RCC 7860 (cell line): ENCODE measurements at places on chromosomes 2 and 18.

- peak; percentile 34 for DNase-seq
Measured at GRCh38 chr2:10385501-10385900, 62.6 kb downstream of the ODC1 start.

GRCh38 chr2:6909431-6910385, 7.5 kb upstream of the RNF144A start:
- DNase-seq, result no peak

DNA sequence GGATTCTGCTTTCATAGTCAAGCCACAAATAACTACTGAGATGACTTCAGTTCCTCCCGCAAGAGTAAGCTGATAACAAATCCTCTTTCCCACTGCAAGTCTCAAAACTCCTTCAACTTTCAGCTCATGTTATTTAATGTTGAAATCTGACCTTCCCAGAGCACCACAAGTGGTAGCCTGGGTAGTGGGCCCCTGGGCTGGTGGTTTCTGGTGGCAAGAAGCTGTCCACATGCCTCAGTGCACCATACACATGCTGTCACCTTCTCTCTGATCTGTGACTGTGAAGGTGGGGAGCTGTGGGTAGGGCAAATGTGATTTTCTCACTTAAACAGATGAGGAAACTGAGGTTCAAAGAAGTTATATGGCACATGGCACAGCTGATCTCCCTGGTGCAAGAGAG, 246.1 kb upstream of the EPAS1 start:
- DNase-seq, result no peak

DNA sequence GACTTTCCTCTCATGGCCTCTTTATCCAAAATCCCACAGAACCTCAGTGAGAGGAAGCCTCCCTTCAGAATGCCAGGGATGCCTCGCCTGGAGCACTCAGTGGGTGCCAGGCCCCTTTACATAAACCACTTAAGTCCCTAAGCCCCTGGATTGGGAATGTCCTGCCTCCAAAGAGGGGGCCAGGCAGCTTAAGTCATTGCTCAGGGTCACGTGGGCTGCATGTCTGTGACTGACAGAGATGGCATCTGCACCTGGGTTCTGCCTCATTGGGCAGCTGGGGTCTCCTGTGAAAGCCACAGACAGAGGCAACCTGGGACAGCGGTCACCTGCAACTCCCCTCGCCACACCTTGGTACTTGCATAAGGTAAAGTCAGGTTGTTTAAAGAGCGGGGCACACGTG, 93.5 kb downstream of the MYT1L start:
- DNase-seq, result no peak

DNA sequence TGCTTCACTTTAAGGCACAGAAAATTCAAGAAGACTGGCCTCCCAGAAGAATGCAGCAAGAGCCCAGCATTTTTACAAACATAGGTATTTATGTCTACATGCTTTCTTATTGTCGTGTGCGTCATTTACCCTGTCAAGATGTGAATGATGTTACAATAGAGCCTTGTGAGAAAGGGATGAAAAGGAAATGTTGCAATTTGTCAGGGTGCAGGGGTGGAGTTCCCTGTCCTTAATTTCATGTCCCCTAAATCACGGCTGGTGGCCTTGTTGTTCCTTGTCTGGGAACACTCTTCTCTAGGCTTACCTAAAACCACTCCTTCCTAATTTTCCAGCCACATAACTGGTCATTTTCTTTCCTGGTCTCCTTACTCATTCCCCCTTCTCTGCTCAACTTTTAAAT, 194.2 kb downstream of the TXNL1 start:
- DNase-seq, result no peak

DNA sequence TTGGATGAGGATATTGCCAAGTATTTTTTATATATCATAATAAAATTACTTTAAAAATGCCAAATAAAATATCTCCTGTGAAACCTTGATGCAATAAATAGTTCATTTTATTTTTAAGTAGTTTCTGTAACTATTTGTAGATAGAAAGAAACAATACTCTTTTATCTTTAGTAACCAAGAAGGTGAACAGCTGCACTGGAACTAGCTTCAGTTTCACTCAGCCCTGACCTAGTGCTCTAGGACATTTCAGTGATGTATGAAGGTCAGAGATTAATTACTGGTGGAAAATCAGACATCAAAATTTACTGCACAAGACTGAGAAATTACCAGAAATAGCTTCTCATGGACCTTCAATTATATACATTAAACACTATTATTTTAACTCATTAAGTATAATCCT, 1305.0 kb downstream of the CNTNAP5 start:
- no peak for DNase-seq

- no peak for DNase-seq
Measured at GRCh38 chr2:109218792-109219126, 89.8 kb downstream of the SH3RF3 start.

GRCh38 chr2:9463698-9464034, 10.7 kb upstream of the IAH1 start:
- DNase-seq, result no peak

- DNase-seq, result no peak
Measured at GRCh38 chr2:183604065-183604464, 479.8 kb downstream of the NUP35 start.

DNA sequence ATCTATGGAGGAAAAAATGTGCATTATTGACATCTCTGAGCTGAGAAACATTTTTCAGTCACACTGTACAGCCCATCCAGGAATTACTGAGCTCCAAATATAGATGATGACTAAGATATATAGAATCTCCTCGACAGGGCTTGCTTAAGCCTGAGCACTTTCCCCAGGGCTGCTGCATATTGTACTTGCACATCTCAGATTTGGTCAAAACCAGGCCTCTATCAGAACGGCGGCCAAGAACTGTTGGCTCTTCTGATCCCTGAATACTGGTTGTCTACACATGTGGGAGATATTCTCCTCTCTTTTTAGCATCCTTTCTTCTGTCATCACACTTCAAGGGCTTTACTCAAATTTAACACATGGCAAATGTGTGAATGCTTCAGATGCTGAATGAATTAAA, 201.5 kb upstream of the SLC35G4 start:
- DNase-seq, result no peak

DNA sequence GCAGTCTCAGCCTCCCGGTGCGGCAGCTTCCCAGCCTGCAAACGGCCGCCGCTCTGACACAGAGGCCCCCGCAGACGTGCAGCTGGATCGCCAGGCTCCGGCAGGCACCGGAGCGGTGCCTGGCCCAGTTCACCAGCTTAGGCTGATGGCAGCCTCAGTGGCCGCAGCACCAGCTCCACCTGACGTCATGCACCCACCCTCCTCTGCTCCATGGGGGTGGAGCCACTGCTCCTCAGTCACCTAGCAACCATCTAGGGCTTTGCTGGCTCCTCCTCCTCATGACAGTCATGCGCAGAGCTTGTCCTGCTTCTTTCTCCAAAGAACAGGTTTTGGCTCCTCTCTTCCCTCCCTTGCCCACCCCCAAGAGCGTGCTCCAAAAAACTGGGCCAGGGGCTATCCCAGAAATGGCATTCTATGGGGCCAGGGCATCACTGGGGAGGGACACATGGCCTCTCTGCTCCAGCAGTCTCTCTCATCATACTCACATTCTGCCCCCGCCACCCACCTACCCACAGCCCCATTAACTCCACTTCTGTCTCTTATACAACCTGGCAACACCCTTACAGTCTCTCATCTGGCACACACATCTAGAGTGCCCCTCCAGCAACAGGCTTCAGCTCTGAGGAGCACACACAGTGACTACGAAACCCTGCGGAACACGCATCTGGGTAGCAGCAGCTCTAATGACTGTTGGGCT, 5.5 kb downstream of the DCTN1 start:
- DNase-seq, result no peak

GRCh38 chr18:34809451-34810072, 99.5 kb downstream of the DTNA start:
- no peak for DNase-seq

- DNase-seq, result peak; percentile 64
Measured at GRCh38 chr18:22559414-22560274, 141.9 kb upstream of the CTAGE1 start.
